ENCODE measurements at places on chromosomes 2 and 18. TPM values are rescaled to one million over a fixed set of nuclear protein-coding genes. Genes with fewer than 3 reads are reported as not detected.

EIF4E2 gene
- total RNA-seq: 124 TPM

GRCh38 chr2:78175645-78176044 lies 653.5 kb upstream of the LRRTM4 start:
- no peaks in the 10 kb centered on the region for H3K4me1 ChIP-seq
- no peaks in the 10 kb centered on the region for H3K36me3 ChIP-seq
- no peak overlapping the region for H3K4me3 ChIP-seq
- H3K27ac ChIP-seq: no peak overlapping the region
- DNase-seq: no peak

- no peak overlapping the region for H3K27ac ChIP-seq
- H3K4me3 ChIP-seq: no peak overlapping the region
- H3K4me1 ChIP-seq: no peaks in the 10 kb centered on the region
- no peaks in the 10 kb centered on the region for H3K27me3 ChIP-seq
- no peaks in the 10 kb centered on the region for H3K36me3 ChIP-seq
These were observed 372.5 kb downstream of the SATB2 start for GRCh38 chr2:199085261-199085660.

DNA sequence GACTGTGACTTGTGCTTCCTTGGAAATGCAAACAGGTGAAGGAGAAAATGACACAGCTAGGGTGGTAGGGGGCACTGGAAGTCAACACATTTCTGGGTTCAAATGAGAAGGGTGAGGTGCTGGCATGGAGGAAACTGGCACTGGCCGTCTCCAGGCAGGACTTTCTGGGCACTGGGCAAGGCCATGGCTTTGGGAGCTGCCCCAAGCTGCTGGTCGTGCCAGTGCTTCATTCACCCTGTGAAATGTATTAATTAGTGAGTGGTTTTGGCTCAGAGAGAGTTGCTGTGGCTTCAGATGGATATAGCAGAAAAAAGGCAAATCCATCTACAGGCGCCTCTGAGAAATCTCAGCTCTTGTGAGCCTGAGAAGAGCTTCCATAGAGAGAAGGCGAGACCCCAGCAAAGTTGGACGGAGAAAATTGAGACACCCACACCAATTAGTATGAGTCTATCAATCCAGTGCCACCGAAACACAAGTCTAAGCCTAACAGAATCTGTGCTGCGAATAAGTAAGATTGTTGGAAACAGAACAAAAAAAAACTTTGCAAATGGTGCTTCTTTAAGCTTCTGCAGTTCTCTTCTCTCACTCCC lies 202.1 kb upstream of the TNP1 start:
- H3K27ac ChIP-seq: no peak overlapping the region
- H3K4me3 ChIP-seq: no peak overlapping the region
- no peak for DNase-seq
- no peaks in the 10 kb centered on the region for H3K36me3 ChIP-seq

DNA sequence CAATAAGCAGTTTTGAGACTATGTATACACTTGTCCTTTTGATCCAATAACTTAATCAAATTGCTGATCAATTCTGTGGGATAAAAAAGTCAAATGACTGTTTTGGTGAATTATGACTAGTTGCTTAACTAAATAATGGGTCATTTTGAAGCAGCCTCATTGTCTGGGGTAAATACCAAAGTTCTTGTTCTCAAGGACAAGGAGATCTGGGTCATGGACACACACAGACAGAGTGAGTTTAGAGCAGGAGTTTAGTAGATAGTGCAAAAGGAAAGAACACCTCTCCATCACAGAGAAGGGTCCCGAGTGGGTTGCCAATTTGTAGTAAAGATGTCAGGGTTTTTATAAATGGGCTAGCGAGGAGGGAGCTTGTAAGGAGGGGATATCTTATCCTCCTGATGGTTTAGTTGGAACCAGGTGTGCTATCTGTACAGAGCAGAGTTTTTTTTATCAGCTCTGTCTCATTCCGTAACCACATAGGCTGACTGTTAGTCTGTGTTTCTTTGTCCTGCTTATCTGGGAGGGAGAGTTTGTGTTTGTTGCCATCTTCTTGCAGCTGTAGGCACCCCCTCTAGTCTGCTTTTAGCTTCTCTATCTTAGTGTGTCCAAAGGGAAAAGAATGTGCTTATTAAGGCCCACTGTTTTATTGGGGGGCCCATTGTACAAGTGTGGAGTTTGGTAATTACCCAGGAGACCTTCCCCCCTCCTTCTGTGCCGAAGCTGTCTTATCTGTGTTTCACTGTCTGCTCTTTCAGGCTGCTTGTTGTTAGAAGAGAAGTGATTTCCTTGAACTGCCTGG lies 48.7 kb upstream of the C1GALT1C1L start:
- 0 out of 2 replicates have a peak, but pooled peaks cover 5% of the 10 kb centered on the region for H3K4me1 ChIP-seq
- H3K4me3 ChIP-seq: no peak overlapping the region
- peaks cover 5% of the 10 kb centered on the region for H3K36me3 ChIP-seq
- no peak overlapping the region for H3K27ac ChIP-seq
- H3K27me3 ChIP-seq: no peaks in the 10 kb centered on the region

DNA sequence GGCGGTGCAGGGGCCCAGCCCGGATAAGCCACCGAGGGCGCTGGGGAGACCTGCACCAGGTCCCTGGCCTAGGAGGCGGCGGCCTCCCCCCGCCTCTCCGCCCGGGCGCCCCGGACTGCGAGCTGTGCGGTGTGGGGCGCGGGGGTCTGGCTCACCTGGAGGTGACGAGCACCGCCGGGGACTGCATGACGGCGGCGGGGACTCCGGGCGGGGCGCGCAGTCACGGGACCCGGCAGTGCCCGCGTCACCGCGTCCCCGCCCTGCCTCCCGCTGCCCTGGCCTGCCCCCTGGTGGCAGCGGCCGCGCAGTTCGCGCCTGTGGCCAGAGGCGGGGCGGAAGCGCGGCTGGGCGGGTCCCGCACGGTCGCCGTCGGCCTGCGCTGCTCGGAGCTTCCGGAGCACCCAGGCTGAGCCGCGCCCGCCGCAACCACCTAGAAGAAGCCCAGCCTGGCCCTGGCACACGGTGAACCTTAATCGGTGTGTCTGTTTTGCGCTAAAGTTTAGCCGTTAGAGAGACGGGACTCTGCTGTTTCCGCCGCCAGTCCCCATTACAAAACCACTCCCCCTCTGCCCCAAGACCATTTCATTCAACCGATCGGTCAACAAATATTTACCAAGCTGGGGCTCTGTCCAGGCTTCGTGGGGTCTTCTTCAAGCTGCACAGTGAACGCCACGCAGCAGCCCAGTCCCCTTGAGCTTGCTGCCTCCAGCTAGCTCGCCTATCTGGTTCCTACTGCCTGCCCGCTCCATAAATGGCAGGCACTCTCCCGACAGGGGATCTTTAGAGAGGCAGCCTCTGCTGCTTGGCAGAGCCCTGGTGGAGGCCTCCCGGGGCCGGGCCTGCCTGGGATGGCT lies at the start of gene HS1BP3:
HS1BP3 (minus strand) TSS at position 222 of the 854 bp plus-strand sequence; CDS start at position 187, 35 bp downstream.
- H3K27ac ChIP-seq: peak within 1 kb of the TSS; percentile 75
- H3K36me3 ChIP-seq: peaks cover 3% of the 10 kb centered on the region
- DNase-seq: peak; percentile 88

DNA sequence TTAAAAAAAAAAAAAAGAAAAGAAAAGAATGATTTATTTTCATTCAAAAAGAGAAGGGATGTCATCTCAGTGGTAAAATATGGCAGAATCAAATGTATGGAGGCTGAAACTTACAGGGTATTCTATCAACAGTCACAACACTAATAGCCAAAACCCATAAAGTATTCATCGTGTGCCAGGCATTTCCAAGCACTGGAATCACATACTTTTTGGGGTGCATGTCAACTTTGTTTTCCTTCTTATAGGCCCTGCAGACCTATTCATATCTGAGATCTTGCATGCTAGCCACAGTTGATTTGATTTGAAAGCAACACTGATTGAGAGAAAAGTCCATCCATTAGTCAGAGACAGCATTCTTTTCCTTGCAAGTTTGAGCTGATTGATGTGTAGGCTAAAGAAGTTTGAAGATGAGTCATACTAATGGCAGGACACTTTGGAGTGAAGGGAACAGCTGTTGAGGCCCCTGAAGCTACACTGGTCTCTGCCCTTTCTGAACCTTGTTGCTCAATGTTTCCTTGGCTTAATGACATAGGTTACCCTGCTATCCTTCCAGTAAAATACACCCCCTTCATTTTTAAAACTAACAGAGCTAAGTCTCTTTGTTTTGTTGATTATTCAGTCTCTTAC lies 22.0 kb downstream of the KATNAL2 start:
- no peak for DNase-seq
- no peaks in the 10 kb centered on the region for H3K36me3 ChIP-seq
- H3K27me3 ChIP-seq: no peaks in the 10 kb centered on the region
- no peaks in the 10 kb centered on the region for H3K4me1 ChIP-seq

TTN gene
- total RNA-seq: not detected

- H3K36me3 ChIP-seq: no peaks in the 10 kb centered on the region
- H3K4me1 ChIP-seq: peaks cover 43% of the 10 kb centered on the region
- H3K4me3 ChIP-seq: no peak overlapping the region
- H3K27ac ChIP-seq: no peak overlapping the region
- no peaks in the 10 kb centered on the region for H3K27me3 ChIP-seq
These were observed 77.4 kb downstream of the HDAC4 start for GRCh38 chr2:239323447-239323846.

QPCT gene
- 7.1 TPM for total RNA-seq

- no peak for DNase-seq
- no peaks in the 10 kb centered on the region for H3K36me3 ChIP-seq
- H3K4me3 ChIP-seq: no peak overlapping the region
- H3K27ac ChIP-seq: no peak overlapping the region
These were observed 52.3 kb downstream of the PARD6G start for GRCh38 chr18:80194874-80195570.

DNA sequence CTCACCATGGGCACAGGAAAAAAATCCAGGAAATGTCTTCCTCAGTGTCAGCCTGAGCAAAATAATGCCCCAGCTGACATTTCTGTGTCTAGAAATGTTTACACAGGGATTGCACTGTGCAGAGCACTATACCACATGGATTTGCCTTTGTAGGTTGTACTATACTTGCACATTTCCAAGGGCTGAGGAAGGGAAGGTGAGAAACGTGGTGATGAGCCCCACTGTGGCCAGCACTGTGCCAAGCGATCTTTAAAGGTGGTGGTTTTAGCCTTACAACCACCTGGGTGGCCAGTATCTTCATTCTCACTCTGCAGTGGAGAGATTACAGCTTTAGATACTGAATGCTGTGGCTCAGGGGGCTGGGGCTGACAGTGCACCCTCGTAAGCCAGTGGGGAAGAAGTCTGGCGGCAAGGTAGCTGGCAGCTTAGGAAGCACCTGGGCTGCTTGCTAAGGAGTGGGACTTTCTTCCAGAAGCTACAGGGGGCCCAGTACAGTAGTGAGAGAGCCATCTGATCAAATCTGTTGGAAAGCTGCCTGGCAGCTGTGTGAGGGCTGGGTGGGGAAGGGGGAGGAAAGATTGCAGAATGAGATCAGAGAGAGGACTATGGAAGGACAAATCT lies 81.4 kb upstream of the MSH2 start:
- DNase-seq: no peak
- peaks cover 28% of the 10 kb centered on the region for H3K4me1 ChIP-seq
- H3K27me3 ChIP-seq: no peaks in the 10 kb centered on the region
- no peaks in the 10 kb centered on the region for H3K36me3 ChIP-seq

BOLL gene
- total RNA-seq: not detected

DNA sequence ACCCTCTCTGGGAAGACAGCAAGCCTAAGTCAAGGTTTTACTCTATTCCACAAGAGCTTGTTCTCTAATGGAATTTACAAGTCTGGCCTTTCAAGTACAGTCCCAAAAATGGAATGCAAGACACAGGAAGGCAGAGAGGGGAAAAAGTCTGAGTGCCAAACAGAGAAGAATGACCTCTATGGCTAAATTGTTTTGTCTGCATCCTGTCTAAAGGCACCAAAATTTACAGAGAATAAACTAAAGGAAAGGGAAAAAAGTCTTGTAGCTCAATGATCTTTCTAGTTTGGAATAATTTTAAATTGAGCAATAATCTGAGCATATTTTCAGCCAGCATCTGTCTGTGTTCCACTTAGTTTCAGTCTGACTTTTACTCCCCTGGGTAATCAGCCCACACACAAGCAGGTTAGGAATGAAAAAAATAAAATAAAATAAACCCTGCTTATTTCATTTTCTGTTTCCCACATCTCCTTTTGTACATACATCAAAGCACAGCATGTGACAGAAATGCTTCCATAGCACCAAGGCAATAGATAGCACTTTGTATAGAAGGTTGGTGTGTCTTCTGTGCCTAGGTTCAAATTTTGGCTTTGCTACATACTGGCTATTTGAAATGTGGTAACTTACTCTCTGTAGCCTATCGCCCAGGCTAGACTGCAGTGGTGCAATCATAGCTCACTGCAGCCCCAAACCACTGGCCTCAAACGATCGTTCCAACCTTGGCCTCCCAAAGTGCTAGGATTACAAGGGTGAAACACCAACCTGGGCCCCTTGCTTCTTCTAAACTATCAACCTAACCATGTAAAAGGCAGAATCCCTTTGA lies 105.1 kb downstream of the SLC8A1 start:
- no peak overlapping the region for H3K27ac ChIP-seq
- no peaks in the 10 kb centered on the region for H3K27me3 ChIP-seq
- no peaks in the 10 kb centered on the region for H3K36me3 ChIP-seq
- H3K4me1 ChIP-seq: peaks cover 3% of the 10 kb centered on the region

- peaks cover 12% of the 10 kb centered on the region for H3K36me3 ChIP-seq
- no peak for DNase-seq
- H3K27ac ChIP-seq: no peak overlapping the region
- no peaks in the 10 kb centered on the region for H3K27me3 ChIP-seq
These were observed 227.9 kb downstream of the CDH2 start for GRCh38 chr18:27948986-27949385.

DNA sequence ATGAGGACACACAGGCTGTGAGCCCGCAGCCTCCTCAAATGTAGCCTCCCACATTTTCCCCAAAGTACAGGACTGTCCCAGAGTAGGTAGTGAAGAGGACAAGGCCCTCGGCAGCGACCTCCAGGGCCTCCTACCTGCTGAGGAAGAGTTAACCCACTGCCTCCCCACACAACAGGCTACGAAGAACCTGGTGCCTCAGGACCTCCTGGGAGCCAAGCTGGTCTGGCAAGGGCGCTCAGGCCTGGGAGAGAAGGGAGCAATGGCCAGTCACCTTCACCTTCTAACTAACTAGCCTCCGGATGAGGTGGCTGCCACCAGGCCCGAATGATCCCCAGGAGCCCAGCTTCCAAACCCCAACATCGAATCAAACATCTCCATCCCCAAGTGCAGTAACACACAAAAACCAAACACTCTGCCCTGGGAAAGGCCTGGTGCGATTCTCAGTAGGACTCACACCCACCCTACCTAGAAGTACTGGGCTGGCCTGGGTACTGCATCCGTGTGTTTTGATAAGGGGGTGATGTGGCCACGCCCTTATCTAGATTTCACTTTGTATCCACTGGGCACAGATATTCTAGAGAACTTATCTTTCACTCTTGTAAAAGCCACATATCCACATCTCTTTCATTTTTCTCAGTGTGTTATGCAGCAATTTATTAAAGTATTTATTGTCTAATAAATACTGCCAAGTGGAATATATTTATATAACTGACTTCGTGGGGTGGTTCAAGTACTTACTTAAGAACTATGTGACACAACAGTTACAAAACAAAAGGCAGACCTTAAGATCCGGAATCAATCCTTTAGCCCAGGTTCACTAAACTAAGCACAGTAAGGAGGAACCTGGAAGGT lies 9.7 kb downstream of the ERFE start:
- DNase-seq: no peak
- peaks cover 49% of the 10 kb centered on the region for H3K4me1 ChIP-seq
- peaks cover 57% of the 10 kb centered on the region for H3K36me3 ChIP-seq
- no peaks in the 10 kb centered on the region for H3K27me3 ChIP-seq
- peak overlapping the region; percentile 89 for H3K27ac ChIP-seq
- H3K4me3 ChIP-seq: no peak overlapping the region

MAB21L4 gene
- 0.42 TPM for total RNA-seq
